ENCODE measurements at places on chromosomes 7 and 10.

GRCh38 chr7:140610204-140611165 is 30.1 kb downstream of the DENND2A start:
- DNase-seq: no peak

DNA sequence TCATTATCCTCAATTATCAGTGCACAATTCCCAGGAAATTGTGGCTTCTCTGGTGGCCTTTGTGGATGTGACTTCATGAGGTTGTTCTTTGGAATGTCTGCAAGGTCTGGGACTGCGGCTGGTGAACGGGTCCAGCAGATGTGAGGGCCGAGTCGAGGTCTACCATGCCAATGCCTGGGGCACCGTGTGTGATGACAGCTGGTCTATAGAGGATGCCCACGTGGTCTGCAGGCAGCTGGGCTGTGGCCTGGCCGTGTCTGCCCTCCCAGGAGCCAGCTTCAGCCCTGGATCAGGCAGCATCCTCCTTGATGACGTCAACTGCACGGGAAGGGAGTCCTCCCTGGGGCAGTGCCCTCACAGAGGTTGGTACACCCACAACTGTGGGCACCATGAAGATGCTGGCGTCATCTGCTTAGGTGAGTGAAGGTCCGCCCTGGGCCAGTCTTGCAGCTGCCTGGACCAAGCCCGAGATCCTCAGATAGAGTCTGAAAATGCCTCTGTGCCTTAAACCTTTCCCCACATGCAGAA is 46.9 kb downstream of the CUZD1 start:
- no peak for DNase-seq

GRCh38 chr10:125231116-125231812 is 70.9 kb upstream of the CTBP2 start:
- no peak for DNase-seq

DNA sequence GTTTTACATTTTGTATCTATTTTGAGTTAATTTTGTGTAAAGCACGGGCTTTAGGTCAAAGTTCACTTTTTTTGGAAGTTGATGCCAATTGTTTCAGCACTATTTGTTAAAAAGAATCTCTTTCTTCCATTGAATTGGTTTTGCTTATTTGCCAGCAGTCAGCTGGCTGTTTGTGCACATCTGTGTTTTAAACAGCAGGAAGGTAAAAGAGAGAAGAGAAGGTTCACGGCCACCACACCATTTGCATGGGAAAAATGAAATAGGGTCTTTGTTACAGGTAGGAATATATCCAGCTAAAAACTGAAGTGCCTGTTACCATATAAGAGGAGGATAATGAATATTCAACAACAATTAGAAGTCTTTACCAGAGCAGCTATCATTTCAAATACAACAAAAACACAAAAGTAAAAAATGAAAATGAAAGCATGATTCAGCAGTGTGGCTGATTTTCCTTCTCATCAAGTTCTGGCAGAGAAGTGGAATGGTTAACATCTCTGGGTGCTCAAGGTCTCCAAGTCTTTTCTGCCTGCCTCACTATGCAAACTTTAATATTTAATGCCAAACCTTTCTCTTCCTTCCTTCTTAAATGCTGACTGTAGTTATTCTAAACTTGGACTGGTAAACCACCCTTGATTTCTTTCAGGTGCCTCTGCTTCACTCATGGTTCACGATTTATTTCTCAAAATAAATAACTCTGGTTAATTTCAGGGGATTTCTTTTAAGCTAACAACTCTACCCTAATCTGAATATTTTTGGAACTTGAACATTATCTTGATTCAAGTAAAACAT is 841.5 kb downstream of the GRM8 start:
- DNase-seq: no peak

- no peak for DNase-seq
Measured at GRCh38 chr10:1166828-1167275, 110.7 kb downstream of the WDR37 start.

Measured in activated CD4-positive, alpha-beta T cell treated with anti-CD3 and anti-CD28 coated beads, Interleukin-2, Interleukin-6, amounts not matched to agents 100 ng/mL and 50 ng/mL, durations not matched to agents 16 hours and 8 hours (primary cell).